ENCODE measurements at places on chromosomes 2 and 18. TPM values are rescaled to one million over a fixed set of nuclear protein-coding genes. Genes with fewer than 3 reads are reported as not detected.

The TUBA3E gene
- total RNA-seq, result not detected

The TTC31 gene
- total RNA-seq, result 17.8 TPM

The OSR1 gene
- total RNA-seq, result 0.07 TPM

The PROKR1 gene
- total RNA-seq, result not detected

The FECH gene
- 38.0 TPM for total RNA-seq

Data from thoracic aorta endothelial cell (primary cell).